ENCODE measurements at places on chromosomes 16 and 17.

DNA sequence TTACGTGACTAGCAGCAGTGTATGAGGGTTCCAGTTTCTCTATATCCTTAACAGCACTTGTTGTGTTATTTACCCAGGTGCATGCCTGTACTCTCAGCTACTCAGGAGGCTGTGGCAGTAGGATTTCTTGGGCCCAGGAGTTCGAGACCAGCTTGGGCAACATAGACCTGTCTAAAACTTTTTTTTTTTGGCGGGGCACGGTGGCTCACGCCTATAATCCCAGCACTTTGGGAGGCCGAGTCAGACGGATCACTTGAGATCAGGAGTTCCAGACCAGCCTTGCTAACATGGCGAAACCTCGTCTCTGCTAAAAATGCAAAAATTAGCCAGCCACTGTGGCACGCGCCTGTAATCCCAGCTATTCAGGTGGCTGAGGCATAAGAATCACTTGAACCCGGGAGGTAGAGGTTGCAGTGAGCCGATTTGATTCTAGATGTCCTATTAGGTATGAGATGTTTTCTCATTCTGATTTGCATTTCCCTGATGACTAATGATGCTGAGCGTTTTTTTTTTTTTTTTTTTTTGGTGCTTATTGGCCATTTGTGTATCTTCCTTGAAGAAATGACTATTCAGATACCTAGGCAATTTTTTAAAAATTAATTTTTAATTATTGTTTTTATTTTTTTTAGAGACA is 13.4 kb downstream of the CASC3 start:
- no peaks in the 10 kb centered on the region for H3K27me3 ChIP-seq
- peak overlapping the region; percentile 91 for H3K4me3 ChIP-seq
- peak; percentile 51 for DNase-seq
- H3K36me3 ChIP-seq: peaks cover 31% of the 10 kb centered on the region

- no peak overlapping the region for H3K27ac ChIP-seq
- H3K4me1 ChIP-seq: no peaks in the 10 kb centered on the region
- no peak overlapping the region for H3K4me3 ChIP-seq
- H3K36me3 ChIP-seq: no peaks in the 10 kb centered on the region
- H3K27me3 ChIP-seq: no peaks in the 10 kb centered on the region
- no peak for DNase-seq
Observed at GRCh38 chr17:10305398-10305797, 67.4 kb downstream of the MYH13 start.

DNA sequence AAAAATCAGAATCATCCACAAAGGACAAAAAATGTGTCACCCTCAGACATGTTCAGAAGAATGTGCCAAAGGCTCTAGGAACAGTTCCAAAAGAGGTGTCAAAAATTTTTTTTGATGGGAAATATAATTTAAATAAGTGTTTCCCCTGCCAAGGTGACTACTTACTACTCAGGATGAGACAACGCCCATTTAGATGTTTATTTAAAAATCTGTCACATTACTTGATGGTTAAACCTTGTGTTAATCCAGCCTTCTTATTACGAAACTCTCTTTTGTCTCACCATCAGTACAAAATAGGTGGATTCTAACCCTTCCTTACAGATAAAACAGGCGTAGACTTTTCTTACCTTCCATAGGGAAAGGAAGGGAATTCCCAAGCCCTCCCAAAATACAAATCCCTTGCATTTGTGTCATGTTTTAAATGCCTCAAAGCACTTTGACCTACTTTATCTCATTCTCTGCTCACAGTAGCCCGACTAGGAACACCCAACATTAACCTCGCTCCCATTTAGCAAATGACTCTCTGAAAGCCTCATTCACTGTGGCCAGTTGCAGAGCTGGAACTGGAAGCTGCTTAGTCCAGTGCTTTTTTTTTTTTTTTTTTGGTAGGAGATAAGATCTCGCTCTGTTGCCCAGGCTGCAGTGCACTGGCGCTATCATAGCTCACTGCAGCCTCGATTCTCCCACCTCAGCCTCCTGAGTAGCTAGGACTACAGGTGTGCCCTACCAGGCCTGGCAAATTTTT is 5.8 kb upstream of the GNA13 start:
- H3K36me3 ChIP-seq: no peaks in the 10 kb centered on the region
- H3K4me1 ChIP-seq: peaks cover 10% of the 10 kb centered on the region
- H3K27ac ChIP-seq: no peak overlapping the region
- DNase-seq: no peak
- H3K27me3 ChIP-seq: no peaks in the 10 kb centered on the region

GRCh38 chr16:27401768-27402568 is at the start of gene IL21R:
IL21R (plus strand) TSS chr16:27402174; CDS start chr16:27430072, 27,898 bp downstream.
- peaks cover 18% of the 10 kb centered on the region for H3K36me3 ChIP-seq
- peak within 1 kb of the TSS; percentile 94 for H3K4me3 ChIP-seq
- H3K27me3 ChIP-seq: no peaks in the 10 kb centered on the region
- H3K4me1 ChIP-seq: peaks cover 44% of the 10 kb centered on the region
